ENCODE measurements at places on chromosomes 4 and X.

DNA sequence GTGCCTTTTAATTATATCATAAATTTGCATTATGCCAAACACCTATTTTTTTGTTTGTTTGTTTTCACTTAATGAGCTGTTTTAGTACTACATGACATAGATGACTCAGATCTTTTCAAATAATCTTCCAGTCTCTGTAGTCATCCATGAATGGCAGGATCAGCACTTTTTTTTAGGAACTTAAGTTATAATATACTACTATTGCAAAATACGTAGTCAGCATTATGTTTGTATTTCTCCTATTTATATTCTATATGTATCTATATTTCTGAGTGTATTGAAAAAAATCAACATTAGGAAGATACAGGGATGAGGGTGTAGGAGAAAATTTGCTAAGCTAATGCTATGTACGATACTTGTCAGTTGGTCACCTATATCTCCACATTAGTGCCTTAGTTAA is 773.1 kb upstream of the AGA start:
- DNase-seq: no peak

GRCh38 chr4:77861495-77861894 is 1.1 kb upstream of the MRPL1 start:
- no peak for DNase-seq

- peak; percentile 38 for DNase-seq
Measured at GRCh38 chrX:11188664-11189063, 77.5 kb downstream of the HCCS start.

DNA sequence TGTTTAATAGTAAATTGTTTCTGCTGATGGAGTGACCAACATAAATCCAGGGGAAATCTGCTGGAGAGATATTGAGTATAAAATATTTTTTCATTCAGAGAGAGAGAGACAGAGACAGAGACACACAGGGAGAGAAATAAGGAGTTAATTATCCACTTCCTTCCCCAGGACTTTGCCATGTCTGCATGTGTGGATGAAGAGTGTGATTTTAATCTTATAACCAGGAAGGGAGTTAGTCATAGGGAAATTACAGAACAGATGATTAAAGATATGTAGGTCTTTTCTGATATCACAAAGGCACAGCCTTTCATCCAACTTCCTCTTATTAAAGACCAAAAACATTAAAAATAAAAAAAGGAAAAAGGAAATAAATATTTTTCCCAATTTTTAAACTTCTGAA is 526.3 kb downstream of the SPRY1 start:
- DNase-seq: peak; percentile 2

DNA sequence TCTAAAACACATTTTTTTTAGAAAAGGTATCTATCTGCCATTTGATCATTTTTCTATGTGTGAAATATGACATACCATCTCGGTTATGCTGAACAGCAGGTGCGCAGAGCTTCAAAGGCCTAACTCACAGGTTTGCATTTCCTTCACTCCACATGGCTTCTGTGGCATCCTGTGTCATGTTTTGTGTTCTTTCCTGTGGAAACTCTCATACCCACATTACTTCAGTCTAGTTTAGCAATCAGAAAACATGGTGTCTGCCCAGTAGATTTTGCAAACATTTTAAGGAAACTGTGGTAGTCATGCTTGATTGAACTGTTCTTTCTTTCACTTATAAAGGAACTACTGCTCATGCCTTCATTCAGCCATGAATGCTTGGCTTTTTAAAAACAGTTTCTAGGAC is 11.3 kb upstream of the ARAP2 start:
- no peak for DNase-seq

- no peak for DNase-seq
Measured at GRCh38 chrX:135421932-135422809, at the start of gene SMIM10L2A. SMIM10L2A (plus strand) TSS chrX:135421944; CDS start chrX:135422132, 188 bp downstream.

DNA sequence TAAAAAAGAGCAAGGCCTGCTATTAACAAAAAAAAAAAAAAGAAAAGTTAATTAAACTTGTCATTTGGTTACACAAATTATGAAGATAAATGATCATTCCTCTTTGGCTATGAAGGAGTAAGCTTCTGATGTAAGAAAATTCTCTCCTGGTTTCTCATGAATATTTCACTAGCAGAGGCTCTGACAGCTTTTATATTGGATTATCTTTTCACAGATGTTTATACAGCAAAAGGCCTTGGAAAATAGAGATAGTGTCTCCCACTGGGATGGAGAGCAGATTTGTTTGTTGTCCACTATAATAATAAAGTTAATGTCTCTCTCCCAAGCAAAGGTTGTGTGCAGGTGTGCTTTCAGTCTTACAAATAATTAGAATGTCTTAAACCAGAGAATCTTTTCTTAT is 40.7 kb upstream of the PDGFC start:
- DNase-seq: no peak

- DNase-seq: no peak
Measured at GRCh38 chr4:68348577-68348976, 1.3 kb downstream of the YTHDC1 start.

- peak; percentile 71 for DNase-seq
Measured at GRCh38 chr4:188779581-188779980, 640.3 kb downstream of the TRIML1 start.

DNA sequence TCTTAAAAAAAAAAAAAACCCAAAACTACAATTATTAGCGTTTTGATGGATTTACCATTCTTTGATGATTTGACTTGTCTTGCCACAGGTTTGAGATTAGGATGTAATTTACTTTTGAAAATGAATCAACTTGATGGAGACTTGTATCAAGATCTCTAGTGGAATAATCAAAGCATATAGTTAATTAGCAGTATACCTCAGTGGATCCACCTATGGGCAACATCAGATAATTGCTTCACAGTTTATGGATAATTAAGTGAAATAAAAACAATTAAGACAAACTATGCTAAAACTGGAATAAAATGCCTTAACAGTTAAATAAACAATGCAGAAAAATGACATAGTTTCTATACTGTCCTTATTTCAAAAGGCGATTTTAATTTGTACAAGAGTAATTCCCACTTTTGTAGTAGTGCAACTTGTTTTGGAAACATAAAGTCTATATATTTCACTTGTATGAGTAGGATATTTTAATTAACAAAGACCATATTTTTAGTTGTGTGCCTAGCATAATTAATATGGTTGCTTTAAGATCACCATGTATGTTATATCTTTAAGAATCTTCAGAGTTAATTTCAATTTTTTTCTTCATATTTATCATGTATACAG is 4.2 kb downstream of the CPEB2 start:
- peak; percentile 18 for DNase-seq

DNA sequence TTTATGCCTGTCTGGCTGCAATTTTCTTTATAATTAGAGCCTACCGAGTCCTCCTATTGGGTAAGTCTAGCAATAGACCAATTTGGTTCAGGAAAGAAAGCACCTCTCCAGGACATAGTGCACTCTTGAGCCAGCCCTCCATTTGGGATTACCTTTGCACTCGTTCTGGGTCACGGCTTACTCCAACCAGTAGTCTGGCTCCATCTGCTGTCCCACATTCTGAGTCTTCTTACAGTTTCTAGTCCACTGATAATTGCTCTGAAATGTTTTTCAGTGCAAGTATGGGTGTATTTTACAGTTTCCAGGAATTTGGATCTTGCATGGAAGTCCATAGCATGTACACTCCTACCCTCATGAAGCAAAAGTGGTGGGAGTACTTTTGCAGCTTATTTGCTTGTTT is 34.8 kb upstream of the USP51 start:
- DNase-seq: peak; percentile 3

DNA sequence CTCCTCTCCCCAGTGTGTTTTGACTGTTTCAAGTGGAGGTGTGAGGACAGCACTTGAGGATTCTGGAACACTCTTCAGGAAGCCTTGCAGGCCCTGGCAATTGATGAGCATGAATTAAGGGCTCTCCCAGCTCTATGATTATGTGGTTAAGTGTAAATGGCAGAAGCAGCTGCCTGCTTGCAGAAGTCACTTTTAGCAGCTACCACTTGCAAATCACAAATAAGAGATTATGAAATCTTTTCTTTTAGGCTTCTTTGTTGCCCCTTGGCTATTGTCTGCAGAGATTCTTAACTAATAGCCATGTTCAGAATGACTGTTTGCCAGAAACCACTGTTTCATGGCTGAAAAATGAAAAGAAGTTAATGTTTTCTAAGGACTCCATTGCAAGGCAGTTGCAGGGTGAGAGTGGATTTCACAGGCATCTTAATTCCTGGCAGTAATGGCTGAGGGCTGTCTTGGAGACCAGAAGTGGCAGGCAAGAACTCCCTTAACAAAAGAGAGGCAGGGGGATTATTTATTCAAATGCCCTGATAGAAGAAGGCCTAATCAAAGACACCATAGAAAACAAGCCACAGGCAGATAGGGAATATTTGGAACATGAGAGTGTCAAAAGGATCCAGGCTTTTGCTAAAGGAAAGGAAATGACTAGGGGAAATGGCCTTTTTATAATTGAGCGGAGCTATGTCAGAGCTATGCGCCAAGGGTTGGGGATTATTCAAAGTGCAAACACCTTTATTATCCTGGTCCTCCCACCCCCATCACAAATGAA is 8.3 kb upstream of the HOPX start:
- no peak for DNase-seq

GRCh38 chrX:130108647-130109428 is 1.5 kb downstream of the ELF4 start:
- no peak for DNase-seq

- DNase-seq: no peak
Measured at GRCh38 chr4:89146196-89146595, 34.9 kb downstream of the TIGD2 start.

DNA sequence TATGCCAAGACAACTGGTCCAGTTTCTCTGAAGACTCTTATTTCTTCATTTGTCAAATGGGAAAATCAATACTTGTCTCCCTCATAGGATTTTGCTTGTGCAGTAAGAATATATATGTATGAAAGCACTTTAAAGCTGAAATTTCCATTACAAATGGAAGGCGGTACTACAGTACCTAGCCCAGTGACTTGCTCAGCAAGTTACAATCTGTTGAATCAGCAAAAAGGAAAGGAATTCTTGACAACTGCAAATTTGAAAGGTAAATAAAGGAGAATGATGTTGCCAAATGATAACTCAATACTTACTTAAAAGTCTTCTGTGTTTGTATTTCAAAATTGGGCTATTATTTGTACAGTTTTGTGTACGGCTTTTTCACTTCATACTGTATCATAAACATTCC is 71.1 kb downstream of the PKD2 start:
- DNase-seq: no peak

DNA sequence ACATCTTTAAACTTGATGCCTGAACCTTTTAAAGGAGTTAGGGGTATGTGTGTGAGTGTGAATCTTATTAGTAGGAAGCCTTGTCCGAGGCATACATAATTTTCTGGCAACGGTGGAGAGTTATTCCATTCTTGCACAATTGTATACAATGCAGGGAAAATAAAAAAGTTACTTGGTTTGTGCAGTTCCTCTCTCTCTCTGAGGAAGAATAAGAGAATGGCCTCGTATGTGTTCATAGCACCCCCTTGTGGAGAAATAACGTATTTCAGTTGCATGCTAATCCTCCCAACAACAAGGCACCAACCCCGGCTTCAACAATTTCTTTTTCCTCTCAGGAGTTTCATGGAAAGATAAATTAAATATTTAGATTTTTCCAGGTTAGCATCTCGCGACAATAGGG is 33.7 kb upstream of the FGF13 start:
- peak; percentile 60 for DNase-seq
